ENCODE measurements at places on chromosomes 5 and 9.

DNA sequence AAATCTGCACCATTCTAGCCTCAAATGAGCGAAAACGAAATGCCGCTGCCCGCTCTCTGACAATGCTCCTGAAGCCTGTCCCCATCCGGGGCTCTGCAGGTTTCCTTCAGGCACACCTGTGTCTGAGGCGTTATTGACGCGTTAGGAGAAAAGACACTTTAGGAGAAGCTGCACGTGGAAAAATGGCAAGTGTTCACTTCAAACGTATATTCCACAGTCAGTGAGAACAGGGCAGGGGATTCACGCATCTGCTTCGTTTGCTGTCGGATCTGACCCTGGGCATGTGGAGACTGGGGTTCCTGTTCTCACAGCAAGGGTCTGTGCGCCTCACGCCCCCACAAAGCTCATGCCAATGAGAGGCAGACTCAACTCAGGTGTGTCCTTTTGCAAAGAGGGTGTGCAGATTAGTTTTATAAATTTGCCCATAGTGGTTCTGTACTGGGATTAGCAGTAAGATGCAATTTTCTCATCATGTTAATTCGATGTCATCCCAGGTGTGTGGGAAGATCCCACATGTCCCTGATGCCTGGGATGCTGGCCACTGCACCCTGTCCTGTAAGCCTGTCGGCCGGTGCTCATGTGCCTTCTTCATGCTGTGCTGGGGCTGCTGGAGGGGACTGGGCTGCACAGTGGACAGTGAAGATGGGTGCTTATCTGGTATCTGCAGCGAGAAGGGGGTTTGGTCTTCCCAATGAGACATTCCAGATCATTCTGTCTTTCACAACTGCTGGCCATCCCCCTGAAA is 11.2 kb upstream of the TBC1D9B start:
- no peak for DNase-seq

DNA sequence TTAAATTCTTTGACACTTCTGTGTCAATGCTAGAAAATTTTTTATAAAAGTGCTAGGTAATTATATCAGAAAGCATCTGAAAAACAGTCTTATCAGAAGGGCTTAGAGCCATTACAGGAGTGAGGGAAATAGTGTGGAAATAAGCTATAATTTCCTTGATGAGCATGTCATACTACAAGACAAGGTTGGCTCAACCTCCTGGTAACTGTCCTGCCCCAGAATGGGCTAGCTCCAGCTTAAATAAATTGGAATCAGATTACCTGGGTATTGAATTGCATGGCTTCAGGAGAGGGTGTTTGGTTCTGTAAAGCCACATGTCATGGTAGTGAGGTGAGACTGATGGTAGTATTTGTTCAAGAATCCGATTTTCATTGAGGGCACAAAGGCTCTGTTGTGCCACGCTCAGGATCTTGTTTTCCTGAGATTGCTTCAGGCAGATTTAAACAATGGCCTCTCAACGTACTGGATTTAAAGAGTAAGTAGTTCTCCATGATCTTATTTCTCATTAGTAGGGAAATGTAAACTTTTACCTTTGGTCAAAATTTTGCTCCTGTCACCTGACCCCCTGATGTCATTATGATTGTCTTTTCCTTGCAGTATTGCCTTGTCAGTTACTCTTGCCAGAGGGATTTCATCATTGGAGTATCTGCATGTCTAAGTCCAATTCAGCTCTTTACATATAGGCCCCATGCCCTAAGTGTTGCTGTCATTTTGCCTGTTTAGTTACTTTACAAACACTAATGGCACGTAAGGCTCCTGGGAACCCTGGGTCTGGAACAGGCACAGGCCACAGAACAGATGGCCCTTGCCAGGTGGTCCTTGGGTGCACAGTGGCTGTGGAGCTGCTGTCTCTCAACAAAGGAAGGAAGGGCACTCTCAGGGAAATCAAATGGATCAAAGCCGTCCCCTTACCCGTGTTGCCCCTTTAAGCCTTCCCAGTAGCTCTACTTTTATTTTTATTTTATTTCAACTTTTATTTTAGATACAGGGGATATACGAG is 21.3 kb downstream of the TRIO start:
- DNase-seq: no peak

DNA sequence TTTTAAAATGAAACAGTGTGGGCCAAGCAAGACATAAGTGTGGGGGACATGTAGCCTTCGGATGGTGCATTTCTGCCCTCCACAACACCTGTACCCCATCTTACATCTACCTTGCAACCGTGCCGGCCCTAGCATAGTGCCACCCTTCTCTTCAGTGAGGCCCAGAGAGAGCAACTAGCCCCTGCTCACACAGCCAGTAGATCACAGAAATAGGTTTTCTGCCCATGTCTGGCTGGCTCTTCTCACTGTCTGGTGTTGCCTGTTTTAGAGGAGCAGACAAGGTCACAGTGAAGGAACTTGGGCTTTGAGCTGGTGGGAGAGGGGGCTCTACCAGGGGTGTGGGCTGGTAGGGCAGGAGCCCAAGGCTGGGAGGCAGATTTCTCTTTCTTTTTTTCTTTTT is 11.1 kb downstream of the PDLIM7 start:
- no peak for DNase-seq

- DNase-seq: no peak
Measured at GRCh38 chr9:121508415-121508814, 8.8 kb upstream of the GGTA1 start.

DNA sequence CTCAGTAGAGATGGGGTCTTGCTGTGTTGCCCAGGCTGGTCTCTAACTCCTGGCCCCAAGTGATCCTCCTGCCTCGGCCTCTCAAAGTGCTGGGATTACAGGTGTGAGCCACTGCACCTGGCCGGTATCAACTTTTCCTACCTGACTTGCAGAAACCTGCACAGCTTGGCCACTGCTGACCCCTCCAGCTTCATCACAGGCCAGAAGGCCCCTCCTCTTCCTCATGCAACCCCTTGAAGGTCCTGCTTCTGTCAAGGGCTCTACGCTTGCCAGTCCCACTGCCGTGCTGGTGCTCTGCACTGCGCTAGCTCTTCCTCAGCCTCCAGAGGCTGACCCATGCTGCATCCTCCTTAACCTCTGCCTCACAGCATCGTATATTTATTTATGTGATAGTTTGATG is 32.5 kb upstream of the RNU6ATAC start:
- no peak for DNase-seq

DNA sequence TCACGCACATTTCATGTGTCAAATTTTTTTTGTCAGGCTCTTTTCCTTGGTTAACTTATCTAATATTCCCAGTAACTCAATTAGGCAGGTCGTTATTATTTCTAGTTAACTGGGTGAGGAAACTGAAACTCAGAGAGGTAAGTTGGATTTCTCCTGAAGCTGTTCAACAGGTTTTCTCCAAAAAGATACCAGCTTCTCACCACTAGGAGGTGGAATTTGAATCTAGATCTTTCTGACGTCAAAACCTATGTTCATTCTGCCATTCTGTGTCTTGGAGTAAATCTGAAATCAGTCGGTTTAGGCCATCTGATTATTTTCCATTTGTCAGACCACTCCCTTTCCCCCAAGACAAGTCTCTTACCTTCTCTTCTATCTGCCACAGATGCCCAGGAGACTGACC is 572.9 kb downstream of the ACTL7B start:
- DNase-seq: no peak

- no peak for DNase-seq
Measured at GRCh38 chr5:127820910-127821553, 117.8 kb downstream of the CCDC192 start.
